ENCODE measurements at places on chromosomes 2 and 18.

DNA sequence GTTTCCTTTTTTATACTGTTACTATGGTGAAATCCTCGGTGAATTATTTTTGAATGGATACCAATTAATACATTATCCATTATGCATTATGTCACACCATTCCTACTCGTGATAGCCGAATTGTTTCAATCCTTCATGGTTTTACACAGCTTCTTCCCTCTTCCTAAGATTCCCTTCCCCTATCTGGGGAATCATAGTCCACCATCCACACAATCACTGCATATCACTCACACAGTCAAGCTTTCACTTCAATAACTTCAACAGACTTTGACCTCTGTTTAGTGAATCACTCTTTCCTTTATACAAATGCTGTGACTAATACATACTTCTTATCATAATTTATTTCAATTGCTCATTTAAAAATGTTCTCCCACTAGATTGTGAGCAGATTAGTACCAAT, 1108.1 kb upstream of the LRRTM1 start:
- no peak for DNase-seq

DNA sequence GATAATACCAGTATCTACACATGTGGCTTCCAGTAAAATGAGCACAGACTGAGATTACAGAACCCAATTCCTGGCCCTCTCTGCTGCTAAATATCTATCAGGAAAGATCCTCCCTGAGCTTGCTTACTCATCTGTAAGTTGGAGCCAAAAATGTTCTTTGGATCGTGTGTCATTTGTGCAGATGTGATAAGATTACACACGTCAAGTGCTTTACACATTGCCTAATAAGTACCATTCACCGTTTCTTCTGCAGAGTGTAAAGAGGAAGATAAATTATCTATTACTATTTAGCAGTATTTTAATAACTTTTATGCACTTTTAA, 23.2 kb upstream of the SLC20A1 start:
- no peak for DNase-seq

DNA sequence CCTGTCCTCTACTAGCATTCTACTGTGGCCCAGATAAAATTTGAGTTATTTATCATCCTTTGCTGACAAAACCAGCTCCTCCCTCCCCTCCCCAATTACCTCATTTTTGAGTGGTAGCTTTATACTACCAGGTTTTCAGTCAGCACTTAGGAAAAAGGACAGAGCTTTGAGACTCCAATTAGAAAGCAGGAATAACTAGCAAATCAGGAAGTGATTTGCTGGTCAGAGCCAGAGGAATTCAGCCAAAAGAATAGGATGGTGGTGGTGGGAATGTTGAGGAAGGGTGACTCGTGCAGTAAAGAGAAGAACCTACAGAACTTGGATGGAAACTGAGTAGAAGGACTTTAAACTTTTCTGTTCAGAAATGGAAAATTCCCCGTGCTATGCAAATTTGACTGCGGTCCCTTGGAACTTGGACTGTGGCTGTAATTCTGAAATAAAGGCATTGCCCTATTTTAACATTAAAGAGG, 3.7 kb downstream of the MYL12B start:
- no peak for DNase-seq

DNA sequence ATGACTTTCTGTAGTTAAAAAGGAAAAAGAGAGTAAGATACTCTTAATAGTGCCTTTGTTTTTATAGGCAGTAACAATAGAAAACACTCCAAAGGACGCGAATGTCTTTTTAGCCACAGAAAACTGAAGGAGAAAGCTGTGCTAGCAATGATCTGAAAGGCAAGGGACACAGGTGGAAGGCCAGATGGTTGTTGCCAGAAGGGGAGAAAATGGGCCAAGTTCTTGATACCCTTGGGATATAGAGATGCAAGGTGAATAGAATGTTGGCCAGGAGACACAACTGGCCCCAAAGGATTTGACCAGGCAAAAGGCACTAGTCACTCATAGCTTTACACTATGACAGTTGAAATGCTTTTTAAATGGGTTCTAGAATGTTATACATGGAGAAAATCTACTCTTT, 180.0 kb downstream of the NRXN1 start:
- DNase-seq, result no peak

GRCh38 chr2:123303731-123304130, 721.4 kb upstream of the CNTNAP5 start:
- DNase-seq, result no peak

- DNase-seq, result no peak
Measured at GRCh38 chr2:229974266-229974665, 52.0 kb downstream of the FBXO36 start.

GRCh38 chr2:97982621-97983020, 13.1 kb downstream of the TMEM131 start:
- DNase-seq, result no peak

DNA sequence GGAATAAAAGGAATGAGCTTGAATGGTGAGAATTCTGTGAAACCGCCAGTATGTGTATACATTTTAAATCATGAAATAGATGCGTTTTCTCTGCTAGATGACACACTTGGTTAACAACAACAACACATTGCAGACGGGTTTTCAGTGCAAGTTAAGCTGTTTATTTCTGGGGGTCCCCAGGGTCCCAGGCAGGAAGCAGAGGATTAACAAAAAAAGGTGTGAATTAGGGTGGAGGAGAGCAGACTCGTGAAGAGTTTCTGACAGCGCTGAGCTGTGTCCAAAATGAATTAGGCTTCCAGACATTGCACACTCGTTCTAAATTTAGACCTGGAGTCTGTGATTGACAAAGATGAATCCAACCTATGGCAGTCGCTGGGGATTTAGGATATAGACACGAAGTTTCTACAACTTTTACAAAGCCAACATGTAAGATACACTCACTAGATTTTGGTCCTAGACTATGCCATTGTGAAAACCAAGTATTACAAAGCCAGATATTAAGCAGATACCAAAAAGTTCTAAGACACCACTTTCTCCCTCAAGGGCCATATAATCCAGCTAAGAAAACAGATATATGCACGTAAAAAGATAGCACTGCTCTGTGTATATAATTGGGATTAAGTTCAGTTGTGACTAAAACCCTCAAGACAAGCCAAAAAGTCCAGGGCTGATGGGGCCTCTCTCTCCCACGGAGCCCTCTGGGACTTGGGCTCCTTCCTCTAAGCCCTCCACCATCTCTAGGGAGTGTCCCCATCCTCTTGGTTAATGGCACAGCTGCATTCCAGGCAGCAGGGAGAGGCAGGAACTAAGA, 120.2 kb downstream of the ACAA2 start:
- DNase-seq, result no peak

- DNase-seq, result no peak
Measured at GRCh38 chr2:68367953-68368653, 3.0 kb downstream of the PLEK start.

GRCh38 chr18:13265911-13266217, 47.3 kb downstream of the LDLRAD4 start:
- DNase-seq, result no peak

DNA sequence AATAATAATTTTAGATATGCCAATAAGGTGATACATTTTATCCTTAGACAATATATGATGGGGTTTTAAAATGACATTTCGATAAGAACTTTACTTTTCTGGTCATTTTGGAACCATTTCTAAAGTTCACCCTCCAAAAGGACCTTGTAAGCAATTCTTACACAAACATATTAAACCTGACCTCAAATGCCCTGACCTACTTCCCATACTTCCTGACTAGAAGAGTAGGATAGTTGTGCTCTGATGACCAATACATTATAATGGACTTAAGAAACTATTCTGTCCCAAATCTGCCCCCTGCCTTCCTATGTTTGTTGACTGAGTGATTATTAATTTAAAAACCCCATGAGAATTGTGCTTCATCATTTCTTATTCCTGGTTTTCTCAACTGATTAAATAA, 24.6 kb downstream of the GCA start:
- no peak for DNase-seq

GRCh38 chr2:200383380-200384110, 77.1 kb downstream of the SPATS2L start:
- DNase-seq, result no peak

DNA sequence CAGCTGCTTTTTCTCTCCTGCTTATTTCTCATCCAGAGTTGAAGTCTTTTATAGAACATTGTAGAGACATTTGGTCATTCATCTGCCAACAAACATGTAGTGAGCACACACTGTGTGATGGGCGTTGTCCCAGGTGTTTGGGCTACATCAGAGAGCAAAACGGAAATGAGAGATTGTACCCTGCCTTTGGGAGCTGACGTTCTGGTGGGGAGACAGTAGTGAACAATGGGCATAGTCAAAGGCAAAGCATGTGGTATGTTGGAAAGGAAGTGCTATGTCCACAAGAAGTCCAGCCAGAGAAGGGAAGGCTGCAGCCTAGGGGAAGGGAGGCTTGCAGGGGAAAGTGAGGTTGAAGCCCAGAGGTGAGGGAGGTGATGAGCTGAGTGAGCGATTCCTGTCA, 78.1 kb downstream of the PIEZO2 start:
- DNase-seq, result peak; percentile 19

- no peak for DNase-seq
Measured at GRCh38 chr2:132503701-132504100, 87.1 kb downstream of the GPR39 start.

DNA sequence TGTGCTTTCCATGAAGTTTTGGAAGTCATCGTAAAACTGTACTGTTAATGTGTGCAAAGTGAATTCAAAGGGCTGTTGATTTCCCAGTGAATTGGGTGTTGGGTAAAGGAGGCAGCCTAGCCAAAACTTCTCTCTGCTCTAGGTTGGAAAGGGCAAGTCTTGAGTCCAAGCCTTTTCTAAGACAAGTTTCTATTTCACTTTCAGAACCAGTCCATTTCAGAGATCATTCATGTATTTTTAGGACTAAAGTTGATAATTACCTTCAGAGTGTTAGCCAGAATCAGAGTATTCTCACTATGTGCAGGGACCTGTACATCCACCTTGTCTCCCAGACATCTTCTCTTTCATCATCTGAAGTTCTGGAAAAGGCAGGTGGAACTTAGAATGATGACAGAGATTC, 636.1 kb upstream of the KLHL29 start:
- DNase-seq, result no peak

Data from hippocampal formation (tissue), 2 donors.